ENCODE measurements at places on chromosomes 6 and 20. TPM values are rescaled to one million over a fixed set of nuclear protein-coding genes. Genes with fewer than 3 reads are reported as not detected.

- H3K4me1 ChIP-seq, result no peaks in the 10 kb centered on the region
- H3K27me3 ChIP-seq, result no peaks in the 10 kb centered on the region
- H3K36me3 ChIP-seq, result no peaks in the 10 kb centered on the region
- H3K27ac ChIP-seq, result no peak overlapping the region
- no peak overlapping the region for H3K4me3 ChIP-seq
Measured at GRCh38 chr6:77371748-77372147, 91.5 kb downstream of the HTR1B start.

GRCh38 chr6:101640131-101640530, 246.6 kb downstream of the GRIK2 start:
- no peak for DNase-seq
- no peaks in the 10 kb centered on the region for H3K27me3 ChIP-seq
- no peak overlapping the region for H3K4me3 ChIP-seq
- no peaks in the 10 kb centered on the region for H3K36me3 ChIP-seq
- no peak overlapping the region for H3K27ac ChIP-seq
- H3K4me1 ChIP-seq, result no peaks in the 10 kb centered on the region

DNA sequence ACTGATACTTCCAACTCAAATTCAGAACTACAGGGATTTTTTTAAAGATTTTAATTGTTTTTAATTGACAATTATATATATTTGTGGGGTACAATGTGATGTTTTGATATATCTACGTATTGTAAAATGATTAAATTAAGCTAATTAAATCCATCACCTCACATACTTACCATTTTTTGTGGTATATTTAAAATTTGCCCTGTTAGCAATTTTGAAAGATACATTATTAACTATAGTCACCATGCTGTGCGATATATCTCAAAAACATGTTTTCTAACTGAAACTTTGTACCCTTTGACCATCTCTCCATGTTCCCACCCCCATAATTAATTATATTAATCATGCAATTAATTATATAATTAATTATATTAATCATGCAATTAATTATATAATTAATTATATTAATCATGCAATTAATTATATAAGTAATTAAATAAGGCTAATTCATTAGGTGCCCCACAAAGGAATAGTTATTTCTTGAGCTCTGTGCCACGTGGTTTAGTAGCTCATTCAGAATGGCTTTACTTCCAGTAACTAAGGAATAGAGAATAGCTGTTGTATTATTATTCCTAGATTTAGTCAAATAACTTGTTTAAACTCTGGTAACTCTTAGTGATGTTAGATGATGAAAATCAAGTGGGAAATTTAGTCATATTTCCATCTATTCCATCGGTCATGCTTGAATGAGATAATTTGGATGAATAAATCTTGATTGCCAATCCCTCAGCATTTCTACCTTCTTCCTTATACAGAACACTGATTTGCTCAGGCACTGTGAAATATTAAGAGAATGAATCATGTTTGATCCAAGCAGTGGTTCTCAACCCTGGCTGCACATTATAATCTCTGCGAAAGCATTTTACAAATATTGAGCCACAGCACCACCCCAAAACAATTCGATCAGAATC, 25.1 kb downstream of the LOC128125822 start:
- H3K4me1 ChIP-seq, result peaks cover 14% of the 10 kb centered on the region
- DNase-seq, result no peak
- no peaks in the 10 kb centered on the region for H3K36me3 ChIP-seq
- H3K27ac ChIP-seq, result no peak overlapping the region
- H3K4me3 ChIP-seq, result no peak overlapping the region

- DNase-seq, result no peak
- H3K36me3 ChIP-seq, result no peaks in the 10 kb centered on the region
Measured at GRCh38 chr6:5744497-5744896, 262.2 kb downstream of the NRN1 start.

Gene CLIC5
- 3.4 TPM for polyA plus RNA-seq

DNA sequence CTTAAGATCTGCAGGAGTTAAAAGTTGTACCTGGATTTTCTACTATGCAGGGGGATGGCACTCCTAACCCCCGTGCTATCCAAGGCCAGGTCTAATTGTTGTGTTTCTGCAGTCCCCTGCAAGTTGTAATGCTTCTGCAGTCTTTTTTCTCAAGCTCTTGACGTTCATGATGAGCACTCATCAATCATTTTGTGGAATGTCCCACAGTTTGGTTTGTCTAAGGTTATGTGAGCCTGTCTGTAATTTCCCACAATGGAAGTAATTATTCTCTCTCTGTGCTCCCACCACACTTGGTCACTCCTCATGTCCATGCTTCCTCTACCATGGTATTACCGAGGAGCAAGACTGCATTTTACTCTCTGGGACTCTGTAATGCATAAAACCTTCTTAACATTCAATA, 107.6 kb upstream of the SSTR4 start:
- H3K27ac ChIP-seq, result no peak overlapping the region
- no peak for DNase-seq
- no peaks in the 10 kb centered on the region for H3K36me3 ChIP-seq
- H3K27me3 ChIP-seq, result no peaks in the 10 kb centered on the region
- H3K4me1 ChIP-seq, result no peaks in the 10 kb centered on the region

DNA sequence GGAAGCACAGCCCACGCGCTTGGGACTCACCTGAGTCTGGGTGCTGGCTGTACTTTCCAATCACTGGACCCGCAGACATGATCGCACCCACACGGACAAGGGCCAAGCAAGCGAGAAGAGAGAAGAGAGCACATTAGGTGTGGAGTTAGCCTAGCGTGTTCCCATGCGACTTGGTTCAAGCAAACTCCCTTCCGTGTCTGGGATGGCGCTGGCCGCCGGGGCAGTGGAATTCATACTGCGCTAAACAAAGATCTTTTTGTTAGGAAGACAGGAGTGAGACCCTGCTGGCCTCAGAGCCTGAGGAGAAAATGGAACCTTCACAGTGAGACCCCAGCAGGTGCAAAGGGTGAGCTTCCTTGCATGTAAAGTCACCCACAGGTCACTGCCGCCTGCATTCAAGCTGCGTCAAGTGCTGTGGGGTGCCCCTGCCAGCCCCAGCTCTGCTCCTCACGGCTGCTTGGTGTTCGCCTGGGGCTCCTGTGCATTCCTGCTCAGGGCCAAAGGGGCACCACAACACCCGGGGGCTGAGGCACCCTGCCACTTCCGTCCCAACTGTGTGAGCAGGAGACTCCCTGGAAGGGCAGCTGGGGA, 26.4 kb downstream of the PSMG4 start:
- no peak overlapping the region for H3K27ac ChIP-seq
- no peaks in the 10 kb centered on the region for H3K27me3 ChIP-seq
- H3K36me3 ChIP-seq, result peaks cover 6% of the 10 kb centered on the region
- H3K4me1 ChIP-seq, result no peaks in the 10 kb centered on the region
- H3K4me3 ChIP-seq, result no peak overlapping the region
- no peak for DNase-seq

Gene PAK5
- not detected for polyA plus RNA-seq

Gene GJA10
- polyA plus RNA-seq, result not detected

Gene LY6G5C
- polyA plus RNA-seq, result 11.8 TPM

DNA sequence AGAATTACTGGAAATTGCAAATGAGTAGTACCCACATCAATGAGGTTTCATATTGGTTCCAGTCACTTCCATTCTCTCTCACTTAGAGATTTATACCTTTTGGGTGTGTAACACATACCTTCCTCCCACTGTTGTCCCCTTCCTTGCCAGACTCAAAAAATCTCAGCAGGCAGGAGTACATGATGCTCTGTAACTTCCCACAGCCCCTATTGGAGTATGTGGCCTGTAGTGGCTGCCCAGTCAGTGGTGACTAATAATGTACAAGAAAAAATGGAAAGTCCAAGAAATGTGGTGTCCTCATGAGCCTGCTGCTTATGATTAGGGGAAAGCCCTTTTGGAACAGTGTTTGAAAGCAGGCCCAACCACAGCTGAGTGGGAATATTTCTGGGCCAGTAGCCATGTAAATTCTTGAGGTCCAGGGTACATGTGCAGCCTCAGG, 312.0 kb downstream of the ZFAND3 start:
- no peaks in the 10 kb centered on the region for H3K4me1 ChIP-seq
- no peaks in the 10 kb centered on the region for H3K36me3 ChIP-seq
- H3K4me3 ChIP-seq, result no peak overlapping the region
- no peak overlapping the region for H3K27ac ChIP-seq

Gene SAMD3
- polyA plus RNA-seq, result 69.2 TPM

Gene PRL
- polyA plus RNA-seq, result not detected

DNA sequence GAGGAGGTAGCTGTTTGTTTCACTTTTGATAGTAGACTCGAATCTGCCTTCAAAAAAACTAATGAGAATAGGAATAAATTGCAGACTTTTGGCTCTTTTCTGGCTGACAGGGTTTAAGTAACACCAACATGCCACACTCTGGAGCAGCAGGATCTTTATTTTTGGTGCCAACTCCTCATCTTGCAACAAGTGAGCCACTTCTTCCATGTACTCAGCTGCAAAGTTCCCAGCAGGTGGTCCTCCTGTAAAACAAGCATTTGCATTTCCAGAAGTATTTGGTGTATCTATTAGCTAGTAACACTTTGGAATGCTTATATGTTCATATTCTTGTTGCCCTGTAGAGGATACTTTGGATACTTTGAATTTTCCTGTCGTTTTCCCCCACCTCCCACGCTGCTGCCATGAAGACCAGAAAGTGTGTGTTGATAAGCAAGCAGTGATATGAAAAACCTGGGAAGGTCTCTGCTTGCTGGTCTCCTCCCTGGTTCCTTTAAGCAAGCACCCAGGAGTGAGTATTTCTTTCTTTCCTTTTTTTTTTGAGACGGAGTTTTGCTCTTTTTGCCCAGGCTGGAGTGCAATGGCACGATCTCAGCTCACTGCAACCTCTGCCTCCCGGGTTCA, 1.0 kb downstream of the ARMH2 start:
- H3K4me3 ChIP-seq, result no peak overlapping the region
- peaks cover 4% of the 10 kb centered on the region for H3K36me3 ChIP-seq
- no peak for DNase-seq
- H3K4me1 ChIP-seq, result no peaks in the 10 kb centered on the region
- H3K27me3 ChIP-seq, result no peaks in the 10 kb centered on the region

- no peak for DNase-seq
- no peak overlapping the region for H3K27ac ChIP-seq
- no peaks in the 10 kb centered on the region for H3K27me3 ChIP-seq
- no peak overlapping the region for H3K4me3 ChIP-seq
Measured at GRCh38 chr6:106807947-106808611, 166.4 kb downstream of the CD24 start.

Gene SEL1L2
- not detected for polyA plus RNA-seq

Gene NHSL1
- not detected for polyA plus RNA-seq
